ENCODE measurements at places on chromosomes 12 and 14.

- no peak for DNase-seq
These were observed 123.7 kb upstream of the DHRS4 start for GRCh38 chr14:23829736-23830471.

DNA sequence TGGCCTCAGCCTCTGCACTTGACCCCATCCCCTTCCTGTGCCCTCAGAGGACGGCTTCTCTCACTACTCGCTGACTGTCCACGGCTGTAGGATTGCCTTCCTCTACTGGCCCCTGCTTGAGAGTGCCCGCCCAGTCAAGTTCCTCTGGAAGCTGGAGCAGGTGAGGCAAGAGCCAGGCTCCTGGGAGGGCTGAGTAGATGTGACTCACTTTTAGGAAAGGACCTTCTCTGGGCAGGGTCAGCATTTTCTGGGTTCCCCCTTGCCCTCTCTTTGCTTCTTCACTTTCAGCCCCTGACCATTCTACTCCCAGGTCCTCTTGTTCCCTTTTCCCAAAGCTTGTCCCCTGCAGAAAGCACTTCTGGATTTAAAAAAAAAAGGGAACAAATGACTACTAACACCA lies 7.7 kb downstream of the CLSTN3 start:
- no peak for DNase-seq

- no peak for DNase-seq
These were observed 116.8 kb downstream of the CRADD start for GRCh38 chr12:93793983-93794382.

GRCh38 chr12:63362166-63362565 lies 211.2 kb upstream of the AVPR1A start:
- DNase-seq, result no peak

DNA sequence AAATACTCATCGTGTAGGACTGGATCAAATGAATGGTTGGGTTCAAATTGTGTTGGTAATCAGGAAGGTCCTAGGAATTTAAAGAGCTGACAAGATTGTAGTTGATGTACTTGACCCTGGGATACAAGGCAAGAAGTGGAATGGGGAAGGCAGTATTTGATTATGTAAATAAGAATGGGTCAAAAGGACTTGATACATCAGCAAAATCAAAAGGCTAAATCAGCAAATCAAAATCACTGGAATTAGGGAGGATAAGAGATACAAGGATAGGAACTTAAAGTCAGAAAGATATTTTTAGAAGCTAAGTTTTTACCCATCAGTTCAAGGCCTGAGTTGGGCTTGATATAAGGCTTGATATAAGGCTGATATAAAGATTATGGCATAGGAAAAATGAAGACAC lies 65.8 kb downstream of the VEZT start:
- no peak for DNase-seq

DNA sequence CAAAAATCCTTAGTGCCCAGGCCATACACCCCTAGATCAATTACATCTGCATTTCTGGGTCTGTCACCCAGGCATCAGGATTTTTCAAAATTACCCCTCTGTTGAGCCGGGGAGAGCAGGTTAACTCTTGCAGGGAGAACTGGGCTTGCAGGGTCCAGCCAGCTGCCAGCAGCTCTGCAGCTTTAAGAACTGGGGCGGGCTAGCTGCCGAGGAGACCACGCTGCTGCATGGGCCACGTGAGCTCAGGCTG lies at the start of gene DGLUCY:
DGLUCY (plus strand) TSS at position 245 of the 250 bp plus-strand sequence. CDS start 46,222 bp downstream, outside the sequence.
- DNase-seq, result no peak

DNA sequence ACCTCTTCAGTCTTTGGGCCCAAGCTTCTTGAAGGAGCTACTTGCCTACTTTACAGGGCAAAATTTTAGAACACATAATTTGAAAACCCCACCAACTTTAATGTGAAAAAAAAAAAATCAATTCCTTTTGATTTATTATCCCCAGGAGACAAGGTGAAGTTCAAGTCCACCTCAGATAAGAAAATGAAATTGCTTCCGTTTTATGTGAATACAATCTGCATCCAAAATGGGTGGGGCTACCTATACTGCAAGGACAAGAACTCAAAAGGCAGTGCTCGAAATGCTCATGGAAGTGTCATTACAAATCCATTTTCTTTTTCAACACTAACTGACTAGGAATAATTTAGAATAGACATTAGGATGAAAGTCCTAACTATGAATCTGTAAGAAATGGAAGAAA lies 45.7 kb downstream of the SSPN start:
- no peak for DNase-seq

DNA sequence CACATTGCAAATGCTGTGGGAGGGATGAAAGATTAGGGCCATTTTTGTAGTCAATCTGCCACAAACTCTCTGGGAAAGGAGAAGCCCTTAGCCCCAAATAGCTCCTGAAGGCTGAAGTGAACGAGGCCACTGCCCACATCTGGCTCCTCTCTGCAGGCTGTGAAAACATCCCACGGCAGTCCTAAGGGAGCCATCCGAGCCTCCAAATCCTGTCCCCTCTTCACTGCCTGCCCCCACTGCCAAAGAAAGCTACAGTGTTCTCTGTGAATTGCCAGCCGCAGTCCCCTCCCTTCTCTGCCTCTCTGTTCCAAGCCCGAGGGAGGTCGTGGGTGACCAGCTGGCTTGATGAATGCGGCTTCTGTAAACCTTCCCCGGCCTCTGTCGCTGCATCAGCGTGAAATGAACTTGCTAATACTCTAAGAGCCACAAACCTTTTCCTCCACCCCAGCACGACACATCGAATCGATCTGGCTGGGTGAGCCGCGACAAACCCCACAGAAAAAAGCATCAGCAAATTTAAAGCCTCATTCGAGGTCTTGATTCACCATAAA lies 180.7 kb upstream of the NRXN3 start:
- no peak for DNase-seq

DNA sequence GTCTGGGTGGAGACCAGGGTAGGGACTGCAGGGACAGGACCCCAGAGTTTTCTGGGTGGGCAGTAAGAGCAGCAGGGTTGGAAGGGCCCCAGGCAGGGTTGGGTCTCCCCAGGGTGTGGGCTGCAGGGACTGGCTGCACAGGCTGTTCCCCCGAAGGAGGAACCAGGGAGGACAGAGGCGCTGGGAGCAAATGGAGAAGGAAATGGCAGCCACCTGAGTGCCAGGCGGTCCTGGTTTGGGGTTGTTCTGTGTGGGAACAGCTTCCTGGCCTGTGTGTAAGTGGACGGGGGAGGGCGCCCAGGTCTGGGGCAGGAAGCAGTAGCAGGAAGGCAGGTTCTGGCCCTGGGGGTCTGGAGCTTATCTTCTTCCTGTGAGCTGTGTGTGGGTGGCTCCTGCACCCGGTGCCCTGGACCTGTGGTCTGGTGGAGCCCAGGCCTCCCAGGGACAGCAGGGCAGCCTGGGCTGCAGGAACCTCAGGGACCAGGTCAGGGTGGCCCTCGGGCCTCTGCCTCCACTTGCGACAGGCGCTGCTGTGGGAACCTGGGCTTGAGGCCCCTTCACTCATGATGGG lies 372.8 kb downstream of the TMEM121 start:
- no peak for DNase-seq

DNA sequence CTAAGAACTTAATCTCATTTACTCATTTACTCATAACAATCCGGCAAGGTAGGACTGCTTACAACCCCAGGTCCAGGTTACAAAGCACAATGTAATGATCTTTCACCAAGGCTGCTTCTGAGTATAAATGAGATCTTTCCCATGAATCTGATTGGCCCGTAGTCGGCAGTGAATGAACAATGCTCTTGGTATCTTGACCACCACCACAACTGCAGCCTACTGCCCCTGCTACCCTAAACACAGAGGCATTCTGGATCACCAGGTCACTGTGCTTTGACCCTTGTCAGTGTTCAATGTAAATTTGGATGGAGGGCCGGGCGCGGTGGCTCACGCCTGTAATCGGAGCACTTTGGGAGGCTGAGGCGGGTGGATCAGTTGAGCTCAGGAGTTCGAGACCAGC lies 15.9 kb downstream of the FAM181A start:
- DNase-seq, result no peak

- DNase-seq, result no peak
These were observed 141.0 kb upstream of the G2E3 start for GRCh38 chr14:30417999-30418398.

DNA sequence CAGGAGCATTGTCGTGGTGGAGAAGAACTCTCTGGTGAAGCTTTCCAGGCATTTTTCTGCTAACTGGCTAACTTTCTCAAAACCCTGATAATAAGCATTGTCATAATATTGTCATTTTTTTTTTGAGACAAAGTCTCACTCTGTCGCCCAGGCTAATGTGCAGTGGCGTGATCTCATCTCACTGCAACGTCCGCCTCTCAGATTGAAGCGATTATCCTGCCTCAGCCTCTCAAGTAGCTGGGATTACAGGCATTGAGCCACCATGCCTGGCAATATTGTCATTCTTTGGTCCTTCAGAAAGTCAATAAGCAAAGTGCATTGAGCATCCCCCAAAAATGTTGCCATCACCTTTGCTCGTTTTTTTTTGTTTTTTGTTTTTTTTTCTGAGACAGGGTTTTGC lies 26.4 kb downstream of the C12orf71 start:
- DNase-seq, result no peak

DNA sequence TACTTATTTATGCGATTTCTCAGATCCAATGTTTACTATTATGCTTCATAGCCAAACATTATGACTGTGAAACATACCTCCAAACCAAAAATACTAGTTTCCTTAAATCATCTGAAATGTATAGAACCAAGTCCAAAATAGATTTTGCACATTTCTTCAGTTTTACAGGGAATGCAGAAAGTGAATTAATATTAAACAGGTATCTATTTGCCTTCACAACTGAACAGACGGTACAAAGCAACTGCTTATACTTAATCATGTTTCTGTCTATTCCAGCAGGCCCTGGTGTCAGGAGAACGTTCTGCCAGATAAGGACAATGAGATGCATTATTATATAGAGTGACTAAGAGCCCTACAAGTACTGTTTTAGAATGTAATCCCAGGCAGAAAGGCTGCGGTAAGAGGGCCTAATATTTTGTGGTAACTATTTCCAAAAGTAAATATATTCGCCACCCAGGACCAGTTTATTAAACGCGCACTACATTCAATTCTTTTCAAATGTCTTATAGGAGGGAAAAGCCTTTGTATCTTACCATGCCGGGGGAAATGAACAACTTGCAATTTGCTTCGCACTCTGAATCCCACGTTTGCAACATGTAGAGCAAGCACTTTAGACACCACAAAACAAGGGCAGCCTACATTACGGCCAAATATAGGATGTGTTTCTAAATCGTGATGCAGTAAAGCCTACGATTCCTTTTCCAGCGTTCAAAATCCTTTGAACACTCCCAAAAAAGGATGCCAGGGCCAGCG lies 1.5 kb downstream of the CORO1C start:
- no peak for DNase-seq

DNA sequence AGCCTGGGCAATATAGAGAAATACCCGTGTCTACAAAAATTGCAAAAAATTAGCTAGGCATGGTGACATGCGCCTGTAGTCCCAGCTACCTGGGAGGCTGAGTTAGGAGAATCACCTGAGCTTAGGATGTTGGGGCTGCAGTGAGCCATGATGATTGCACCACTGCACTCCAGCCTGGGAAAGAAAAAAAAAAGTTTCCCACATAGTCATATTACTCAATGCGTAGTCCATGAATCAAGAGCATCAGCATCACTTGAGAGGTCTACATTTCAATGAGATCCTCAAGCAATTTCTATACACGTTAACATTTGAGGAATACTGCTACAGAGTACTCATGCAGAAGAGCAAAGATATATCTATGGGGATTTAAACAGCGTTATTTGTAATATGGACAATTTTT lies 5.2 kb upstream of the LRRC23 start:
- DNase-seq, result no peak

GRCh38 chr12:105892362-105892910 lies 246.3 kb downstream of the NUAK1 start:
- no peak for DNase-seq

DNA sequence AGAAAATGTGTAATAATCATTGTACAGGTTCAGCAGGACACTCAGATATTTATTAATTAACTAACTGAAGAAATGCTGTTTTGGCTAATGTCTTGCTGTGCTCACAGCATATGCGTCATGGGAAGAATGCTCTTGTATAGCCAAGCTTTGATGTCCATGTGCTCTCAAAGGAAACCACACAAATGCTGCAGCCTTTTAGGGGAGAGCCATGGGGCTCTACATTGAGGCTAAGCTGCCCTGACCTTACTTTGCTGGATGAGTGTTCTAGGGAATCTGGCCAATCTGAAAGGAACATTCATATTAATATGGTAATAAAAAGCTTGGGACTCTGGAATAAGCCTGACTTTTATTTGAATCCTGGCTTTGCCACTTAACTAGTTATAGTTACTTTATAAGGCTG lies 9.5 kb upstream of the CRADD start:
- no peak for DNase-seq

DNA sequence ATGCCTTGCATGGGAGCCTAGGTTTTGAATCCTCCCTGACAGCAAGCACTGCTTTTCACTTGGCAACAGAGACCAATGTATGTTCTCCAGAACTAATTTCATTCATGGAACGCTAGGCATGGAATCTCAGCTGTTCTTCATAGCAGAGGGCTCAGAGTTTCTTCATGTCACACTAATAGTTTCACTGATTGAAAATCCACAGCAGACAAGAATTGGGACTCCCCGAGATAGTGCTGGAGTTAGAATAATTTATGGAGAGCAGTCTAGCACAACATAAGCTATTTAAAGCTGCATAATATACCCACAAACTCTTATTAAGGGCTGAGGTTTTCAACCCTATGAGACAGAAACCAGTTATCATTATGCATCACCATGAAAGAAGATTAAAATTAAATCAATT lies 342.5 kb downstream of the TMEM132D start:
- no peak for DNase-seq

GRCh38 chr12:109191621-109192250 lies 75.3 kb downstream of the ACACB start:
- no peak for DNase-seq

GRCh38 chr12:89731614-89732013 lies 23.0 kb upstream of the ATP2B1 start:
- no peak for DNase-seq

- no peak for DNase-seq
These were observed 42.7 kb upstream of the CDKN3 start for GRCh38 chr14:54354096-54354495.

DNA sequence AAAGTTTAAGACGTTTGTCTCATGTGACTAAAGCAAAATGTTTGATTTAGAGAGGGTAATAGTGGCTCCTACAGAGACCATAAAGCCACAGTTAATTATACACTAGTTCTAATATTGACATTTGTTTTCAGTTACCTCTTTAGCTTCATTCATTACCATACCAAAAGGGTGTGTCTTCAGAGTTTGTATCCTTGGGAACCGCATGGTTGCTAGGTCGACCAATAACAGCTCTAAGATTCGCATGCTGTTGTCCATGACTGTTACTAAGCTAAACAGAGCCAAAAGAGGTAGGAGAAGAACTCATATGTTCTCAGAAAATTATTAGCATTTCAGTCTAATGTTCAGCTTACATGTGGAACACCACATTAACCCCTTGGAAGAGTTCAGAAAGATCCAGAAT lies 36.2 kb upstream of the ETNK1 start:
- DNase-seq, result no peak

GRCh38 chr12:112179916-112180315 lies 54.6 kb downstream of the TRAFD1 start:
- DNase-seq, result no peak

- DNase-seq, result no peak
These were observed 1.2 kb upstream of the CSAD start for GRCh38 chr12:53181935-53182334.

All from activated CD8-positive, alpha-beta memory T cell treated with anti-CD3 and anti-CD28 coated beads for 24 hours (primary cell).